Hindlimb muscle (tissue), 1 donor: ENCODE measurements at places on chromosomes 6 and 20. TPM values are rescaled to one million over a fixed set of nuclear protein-coding genes. Genes with fewer than 3 reads are reported as not detected.

- DNase-seq, result no peak
Measured at GRCh38 chr6:149451376-149452036, 33.3 kb downstream of the ZC3H12D start.

DNA sequence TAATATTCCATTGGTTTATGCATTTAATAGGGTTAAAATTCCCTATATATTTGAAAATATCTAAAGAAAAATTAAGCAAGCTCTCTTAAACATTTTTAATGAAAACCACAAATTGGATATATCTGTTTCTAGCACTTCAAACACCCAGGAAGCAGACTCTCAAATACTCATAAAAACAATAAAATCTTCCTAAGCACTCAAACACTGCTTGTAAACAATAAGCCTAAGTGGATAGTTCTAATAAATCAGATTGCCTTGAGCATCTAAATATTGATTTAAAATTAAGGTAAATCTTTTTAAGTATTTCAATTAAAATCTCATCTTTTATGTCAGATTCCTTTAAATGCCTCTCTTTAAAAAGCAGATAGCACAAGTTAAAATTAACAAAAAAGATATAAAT lies 254.4 kb downstream of the KCNQ5 start:
- DNase-seq, result no peak

- no peak for DNase-seq
Measured at GRCh38 chr20:50038574-50038991, 55.8 kb downstream of the SNAI1 start.

The GPX5 gene
- not detected for polyA plus RNA-seq

- no peak for DNase-seq
Measured at GRCh38 chr6:108080010-108080780, 5.7 kb upstream of the OSTM1 start.

The COL9A3 gene
- polyA plus RNA-seq, result 10.6 TPM

The GABRR1 gene
- 1.1 TPM for polyA plus RNA-seq

- DNase-seq, result no peak
Measured at GRCh38 chr6:85997206-85997605, 354.5 kb upstream of the SYNCRIP start.

DNA sequence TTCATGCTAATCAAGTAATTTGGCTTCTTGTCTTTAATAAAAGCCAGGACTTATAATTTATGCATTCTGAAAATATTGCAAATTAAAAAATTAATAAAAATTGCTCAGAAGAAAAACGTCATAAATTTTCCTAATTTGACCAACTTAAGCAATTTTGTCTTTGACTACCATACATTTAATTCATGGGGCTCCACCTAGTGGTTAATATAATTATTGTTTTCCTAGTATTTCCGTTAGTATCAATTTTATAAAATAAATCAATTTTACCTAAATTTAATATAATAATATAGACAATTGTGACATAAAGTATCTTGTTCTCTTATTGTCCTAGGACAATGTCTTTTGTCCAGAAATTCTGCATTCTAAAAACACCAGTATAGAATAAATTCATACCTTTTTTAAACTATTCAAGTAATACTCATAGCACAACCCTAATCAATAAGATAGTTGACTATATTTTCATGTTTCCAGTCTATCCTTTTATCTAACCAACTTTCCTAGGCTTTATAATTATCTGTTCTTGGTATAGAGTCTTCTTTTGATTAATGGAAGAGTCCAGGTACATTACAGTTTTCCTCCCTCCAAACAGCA lies 319.9 kb downstream of the TRDN start:
- DNase-seq, result peak; percentile 2

DNA sequence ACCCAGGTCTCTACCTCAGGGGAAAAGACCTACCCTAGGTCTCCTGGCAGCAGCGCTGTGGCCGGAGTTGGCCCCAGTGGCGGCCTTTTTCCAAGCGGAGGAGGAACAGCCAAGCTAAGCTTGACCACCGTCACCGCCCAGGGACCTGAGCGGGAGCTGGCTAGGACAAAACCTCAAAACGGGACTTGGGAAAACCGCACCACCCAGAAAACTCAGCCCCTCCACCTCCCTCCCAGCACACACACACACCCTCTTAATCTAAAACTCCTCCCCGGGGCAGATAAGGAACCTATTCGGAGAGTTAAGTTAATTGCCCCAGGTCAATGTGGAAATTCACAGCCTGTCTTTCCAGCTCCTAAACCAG lies 2.7 kb upstream of the TRERF1 start:
- DNase-seq, result no peak

- DNase-seq, result no peak
Measured at GRCh38 chr20:47392721-47393073, 36.2 kb upstream of the ZMYND8 start.

DNA sequence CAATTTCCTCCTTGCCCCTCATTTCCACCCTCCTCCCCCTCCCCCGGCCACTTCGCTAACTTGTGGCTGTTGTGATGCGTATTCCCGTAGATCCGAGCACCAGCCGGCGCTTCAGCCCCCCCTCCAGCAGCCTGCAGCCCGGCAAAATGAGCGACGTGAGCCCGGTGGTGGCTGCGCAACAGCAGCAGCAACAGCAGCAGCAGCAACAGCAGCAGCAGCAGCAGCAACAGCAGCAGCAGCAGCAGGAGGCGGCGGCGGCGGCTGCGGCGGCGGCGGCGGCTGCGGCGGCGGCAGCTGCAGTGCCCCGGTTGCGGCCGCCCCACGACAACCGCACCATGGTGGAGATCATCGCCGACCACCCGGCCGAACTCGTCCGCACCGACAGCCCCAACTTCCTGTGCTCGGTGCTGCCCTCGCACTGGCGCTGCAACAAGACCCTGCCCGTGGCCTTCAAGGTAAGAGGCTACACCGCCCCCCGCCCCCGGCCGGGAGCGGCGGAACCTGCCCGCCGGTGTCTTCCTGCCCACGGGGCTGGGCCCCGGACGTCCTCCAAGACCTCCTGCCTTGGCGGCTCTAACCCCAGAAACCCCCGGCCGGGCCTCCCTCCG lies 44.9 kb upstream of the SUPT3H start:
- no peak for DNase-seq

The FOXQ1 gene
- 0.08 TPM for polyA plus RNA-seq

DNA sequence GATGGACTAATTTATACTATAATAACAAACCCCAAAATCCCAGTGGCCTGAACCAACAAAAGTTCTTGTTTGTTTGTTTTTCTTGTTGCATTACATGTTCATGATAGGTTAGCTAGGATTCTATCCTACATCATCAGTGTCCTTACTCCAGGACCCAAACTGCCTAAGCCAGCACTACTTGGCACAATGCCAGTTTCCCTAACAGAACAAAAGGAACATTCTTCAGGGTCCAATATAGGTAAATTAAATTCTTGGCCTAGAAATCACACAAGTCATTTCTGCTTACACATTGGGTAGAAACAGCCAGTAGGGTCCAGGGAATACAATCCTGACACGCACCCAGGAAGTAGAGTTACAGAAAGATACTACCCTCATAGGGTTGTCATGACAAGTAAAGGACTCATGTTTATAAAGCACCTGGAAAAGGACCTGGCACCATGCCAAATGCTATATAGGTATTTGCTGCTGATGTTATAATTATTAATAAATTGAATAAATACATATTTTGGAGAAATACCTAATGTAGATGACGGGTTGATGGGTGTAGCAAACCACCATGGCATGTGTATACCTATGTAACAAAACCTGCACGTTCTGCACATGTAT lies 38.8 kb downstream of the RCAN2 start:
- DNase-seq, result no peak

The MACROD2 gene
- polyA plus RNA-seq, result 3.9 TPM

- DNase-seq, result no peak
Measured at GRCh38 chr6:29491574-29491973, 3.8 kb upstream of the MAS1L start.

The XKR7 gene
- polyA plus RNA-seq, result 0.05 TPM

The UNC93A gene
- not detected for polyA plus RNA-seq

GRCh38 chr6:81981812-81982211 lies 229.3 kb upstream of the TENT5A start:
- no peak for DNase-seq

DNA sequence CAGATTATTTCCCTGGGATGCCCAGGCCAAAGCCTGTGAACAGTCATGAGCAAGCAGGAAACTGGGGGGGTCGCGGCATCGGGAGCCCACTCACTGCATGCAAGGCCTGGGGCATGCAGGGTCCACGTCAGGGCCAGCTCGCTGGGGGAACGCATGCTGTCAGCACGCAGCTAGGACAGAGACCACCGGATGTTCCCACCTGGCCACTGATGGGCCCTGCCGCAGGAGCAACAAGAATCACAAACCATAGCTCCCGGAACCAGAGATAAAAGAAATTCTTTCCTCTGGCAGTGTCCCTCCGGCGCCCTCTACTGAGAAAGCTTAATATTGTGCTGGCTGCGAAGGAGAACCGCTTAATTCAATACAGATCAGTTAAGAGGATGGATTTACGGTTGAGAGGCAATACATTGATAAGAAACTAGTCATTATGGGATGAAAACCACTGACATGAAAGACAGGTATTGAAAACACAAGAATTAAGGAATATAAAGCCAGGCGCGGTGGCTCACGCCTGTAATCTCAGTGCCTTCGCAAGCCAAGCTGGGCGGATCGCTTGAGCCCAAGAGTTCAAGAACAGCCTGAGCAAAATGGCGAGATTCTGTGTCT lies 32.6 kb downstream of the C6orf15 start:
- peak; percentile 66 for DNase-seq

- DNase-seq, result no peak
Measured at GRCh38 chr6:134447883-134448387, 130.0 kb upstream of the SGK1 start.

GRCh38 chr20:41575412-41575811 lies 42.8 kb downstream of the CHD6 start:
- no peak for DNase-seq

GRCh38 chr6:14290772-14291330 lies 173.3 kb downstream of the CD83 start:
- no peak for DNase-seq

- no peak for DNase-seq
Measured at GRCh38 chr20:31517373-31517772, 3.1 kb downstream of the HM13 start.

GRCh38 chr6:67680297-67680932 lies 954.7 kb upstream of the ADGRB3 start:
- no peak for DNase-seq

DNA sequence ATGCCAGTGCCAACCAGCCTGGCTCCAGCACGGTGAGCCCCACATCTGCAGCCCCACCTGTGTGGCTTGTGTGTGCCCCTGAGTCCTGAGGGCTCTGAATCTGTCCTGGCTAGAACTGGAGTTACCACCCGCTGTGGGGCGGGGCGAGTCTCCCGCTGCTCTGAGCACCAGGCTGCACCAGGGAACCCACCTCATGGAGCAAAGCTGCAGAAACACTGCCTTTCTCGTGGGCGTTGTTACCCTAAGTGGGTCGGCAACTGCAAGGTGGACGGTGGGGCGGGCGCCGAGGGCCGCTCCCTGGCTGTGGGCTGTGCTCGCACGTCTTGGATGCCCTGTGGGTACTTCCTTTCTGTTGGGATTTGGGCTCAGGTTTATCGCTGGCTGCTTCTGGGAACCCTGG lies 12.7 kb upstream of the ZBTB46 start:
- no peak for DNase-seq

DNA sequence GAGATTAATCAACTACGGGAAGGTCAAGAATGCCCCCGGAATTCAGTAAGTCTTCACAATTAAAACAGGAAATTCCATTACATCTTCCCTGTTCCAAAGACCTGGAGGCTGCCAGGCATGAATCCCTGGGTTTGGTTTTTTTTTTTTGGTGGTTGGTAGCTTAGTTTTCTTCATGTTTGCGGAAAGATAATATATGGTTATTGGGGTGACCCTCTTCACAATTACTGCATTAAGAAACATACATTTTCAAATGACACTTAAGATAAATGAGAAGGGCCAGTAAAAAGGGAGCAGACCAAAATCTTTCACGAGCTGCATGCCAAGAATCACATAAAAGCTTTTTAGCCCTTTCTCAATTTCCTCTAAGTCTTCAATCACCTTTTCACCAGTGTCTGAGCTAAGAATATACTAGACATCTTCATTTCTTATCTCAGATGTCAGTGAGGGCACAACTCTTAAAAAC lies 64.0 kb downstream of the KIF13A start:
- DNase-seq, result no peak

The EEF1A2 gene
- 1,012 TPM for polyA plus RNA-seq

The HNF4A gene
- polyA plus RNA-seq, result 0.04 TPM

DNA sequence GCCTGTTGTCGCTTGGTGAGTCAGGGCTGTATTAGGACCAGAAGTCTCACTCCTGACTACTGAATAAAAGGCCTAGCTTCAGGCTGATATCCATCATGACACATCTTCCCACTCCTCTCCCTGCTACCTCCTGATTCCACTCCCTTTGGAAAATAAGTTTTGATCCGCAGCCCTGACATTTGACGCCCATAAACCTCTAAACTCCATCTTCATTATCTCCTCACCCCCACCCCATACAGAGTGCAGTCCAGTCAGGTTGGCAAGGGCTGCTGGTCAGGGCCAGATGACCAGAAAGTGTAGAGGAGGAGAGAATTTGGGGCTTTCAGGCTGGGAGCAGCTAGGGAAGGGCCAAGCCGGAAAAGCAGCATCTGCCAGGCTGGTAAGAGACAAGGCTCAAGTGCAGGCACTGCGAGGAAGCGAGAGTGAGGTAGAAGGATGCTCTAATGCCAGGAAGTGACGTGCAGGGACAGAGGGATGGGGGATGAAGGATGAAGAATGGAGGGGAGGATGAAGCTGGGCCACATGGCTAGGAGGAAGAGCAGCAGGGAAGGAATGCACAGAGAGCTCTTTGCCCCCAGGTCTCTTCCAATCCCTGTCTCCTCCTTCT lies 1.2 kb downstream of the GGT7 start:
- no peak for DNase-seq

The ADGRF5 gene
- 28.9 TPM for polyA plus RNA-seq

The CDC40 gene
- 14.2 TPM for polyA plus RNA-seq

The PEX6 gene
- 20.9 TPM for polyA plus RNA-seq

The TBC1D32 gene
- polyA plus RNA-seq, result 4.1 TPM

DNA sequence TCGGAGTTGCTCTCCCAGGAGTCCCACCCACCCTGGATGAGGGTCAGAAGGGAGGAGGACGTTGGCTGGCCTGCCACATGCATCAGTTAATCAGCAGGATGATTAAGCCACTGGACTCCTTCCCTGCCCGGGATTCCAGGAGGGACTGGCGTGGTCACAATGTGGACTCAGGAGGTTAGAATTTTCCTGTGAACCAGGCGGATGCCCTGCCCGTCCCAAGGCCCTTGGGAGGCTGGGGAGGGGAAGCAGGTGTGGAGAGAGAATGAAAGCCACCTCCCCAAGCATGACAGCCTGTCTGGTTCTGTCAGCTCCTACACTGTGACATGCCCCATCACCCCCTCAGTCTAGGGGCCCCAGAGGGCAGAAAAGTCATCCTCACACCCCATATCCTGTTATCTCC lies 11.6 kb upstream of the ITPR3 start:
- no peak for DNase-seq

The RSPH4A gene
- 0.50 TPM for polyA plus RNA-seq

GRCh38 chr6:166559211-166559610 lies 27.3 kb downstream of the RAMACL start:
- DNase-seq, result no peak

DNA sequence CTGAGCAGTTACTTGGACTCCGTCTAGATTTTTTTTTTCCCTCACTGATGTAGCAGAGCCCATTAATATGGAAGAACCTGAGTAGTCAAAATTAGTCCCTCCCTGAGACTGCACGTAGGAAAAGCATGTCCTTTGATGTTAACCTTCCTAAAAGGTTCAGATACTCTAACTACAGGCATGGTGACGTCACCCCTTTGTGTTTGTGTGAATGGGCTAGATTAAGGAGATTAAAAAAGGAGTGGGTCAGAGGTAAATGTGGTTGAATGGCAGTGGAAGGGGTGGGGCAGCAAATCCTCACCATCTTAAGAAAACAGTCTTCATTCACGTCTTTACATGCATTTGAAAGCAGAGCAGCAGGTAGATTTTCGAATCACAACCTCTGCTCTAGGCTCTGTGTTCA lies 521.1 kb downstream of the TFAP2B start:
- no peak for DNase-seq
